ENCODE measurements at places on chromosomes 5 and 9. TPM values are rescaled to one million over a fixed set of nuclear protein-coding genes. Genes with fewer than 3 reads are reported as not detected.
A peak's percentile ranks its signal among the peaks of the same experiment; 100 is the strongest.

The GNAQ gene
- total RNA-seq = 30.4 TPM

The ZNF474 gene
- total RNA-seq = under 0.01 TPM

The SHOC1 gene
- under 0.01 TPM for total RNA-seq

The PCDHGA3 gene
- total RNA-seq = 1.5 TPM

The PTPDC1 gene
- total RNA-seq = 7.6 TPM

The SPATA31C1 gene
- total RNA-seq = not detected

DNA sequence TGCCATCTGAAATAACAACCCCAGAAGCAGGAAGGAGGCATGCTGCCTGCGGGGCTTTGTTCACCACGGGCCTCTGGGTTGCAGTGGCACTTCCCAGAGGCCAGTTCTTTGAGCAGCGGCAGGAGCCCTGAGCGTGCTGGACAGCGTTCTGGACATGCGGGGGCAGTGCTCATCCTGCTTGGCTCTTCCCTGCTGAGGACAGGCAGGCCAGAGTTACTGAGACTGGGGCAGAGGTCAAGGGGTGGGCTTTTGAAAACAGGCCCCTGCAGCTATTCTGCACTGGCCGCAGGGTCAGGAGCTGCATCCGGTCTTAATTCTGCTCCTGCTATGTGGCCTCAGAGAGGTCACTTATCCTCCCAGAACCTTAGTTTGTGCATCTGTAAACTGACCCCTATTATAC, 258.6 kb downstream of the FSTL4 start:
- no peaks in the 10 kb centered on the region for H3K27me3 ChIP-seq
- H3K4me1 ChIP-seq = no peaks in the 10 kb centered on the region
- no peak overlapping the region for H3K4me3 ChIP-seq

- H3K36me3 ChIP-seq = no peaks in the 10 kb centered on the region
- H3K27ac ChIP-seq = no peak overlapping the region
- H3K27me3 ChIP-seq = no peaks in the 10 kb centered on the region
- no peak overlapping the region for H3K4me3 ChIP-seq
- DNase-seq = peak; percentile 86
These were observed 419.3 kb upstream of the ADAMTS16 start for GRCh38 chr5:4720831-4721230.

- H3K27ac ChIP-seq = peak overlapping the region; percentile 65
- peaks cover 5% of the 10 kb centered on the region for H3K4me1 ChIP-seq
- H3K27me3 ChIP-seq = no peaks in the 10 kb centered on the region
These were observed 60.3 kb downstream of the ADAMTS2 start for GRCh38 chr5:179284751-179285631.

- peak; percentile 82 for DNase-seq
- peaks cover 4% of the 10 kb centered on the region for H3K4me1 ChIP-seq
- no peaks in the 10 kb centered on the region for H3K36me3 ChIP-seq
- peak overlapping the region; percentile 0 for H3K27ac ChIP-seq
- H3K4me3 ChIP-seq = no peak overlapping the region
These were observed 601.9 kb downstream of the SEMA5A start for GRCh38 chr5:8944005-8944404.

DNA sequence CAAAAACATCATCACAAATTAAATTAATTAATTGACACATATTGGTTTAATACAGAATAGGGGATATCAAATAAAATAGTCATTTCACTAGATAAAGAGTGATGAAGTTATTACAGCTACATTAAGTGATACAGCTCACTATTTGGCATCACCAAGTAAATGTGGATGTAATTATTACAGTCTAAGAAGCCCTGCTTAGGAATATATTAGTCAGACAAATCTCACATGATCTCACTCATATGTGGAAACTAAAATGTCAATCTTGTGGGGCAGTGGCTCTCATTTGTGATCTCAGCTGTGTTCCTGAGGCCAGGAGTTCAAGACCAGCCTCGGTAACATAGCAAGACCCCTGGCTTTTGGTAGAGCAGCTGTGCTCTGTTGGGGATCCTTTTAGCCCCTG, 233.4 kb upstream of the RGMB start:
- no peaks in the 10 kb centered on the region for H3K4me1 ChIP-seq
- no peaks in the 10 kb centered on the region for H3K36me3 ChIP-seq
- DNase-seq = no peak
- H3K27me3 ChIP-seq = no peaks in the 10 kb centered on the region
- no peak overlapping the region for H3K27ac ChIP-seq

GRCh38 chr5:175772747-175773533, 98.4 kb upstream of the CPLX2 start:
- H3K36me3 ChIP-seq = no peaks in the 10 kb centered on the region
- no peak for DNase-seq
- H3K4me1 ChIP-seq = no peaks in the 10 kb centered on the region
- H3K4me3 ChIP-seq = no peak overlapping the region

DNA sequence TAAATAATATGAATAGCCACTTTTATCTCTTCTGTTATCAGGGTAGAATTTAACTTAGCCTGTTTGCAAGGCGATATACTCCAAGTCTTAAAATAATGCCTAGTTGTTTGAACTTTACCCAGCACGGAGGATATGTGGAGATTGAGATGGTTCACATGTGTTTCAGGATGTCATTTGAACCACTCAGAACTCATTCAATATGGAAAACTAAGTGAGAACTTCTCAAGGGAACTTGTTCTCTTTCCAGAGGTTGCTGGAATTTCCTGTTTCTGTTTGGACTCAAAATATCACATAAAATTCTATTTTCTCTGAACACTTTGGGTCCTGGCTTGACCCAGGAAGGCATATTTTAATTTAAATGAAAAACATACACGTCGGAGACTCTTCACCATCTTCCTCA, 139.1 kb upstream of the MYO10 start:
- H3K4me1 ChIP-seq = no peaks in the 10 kb centered on the region
- DNase-seq = no peak
- H3K4me3 ChIP-seq = no peak overlapping the region
- H3K36me3 ChIP-seq = no peaks in the 10 kb centered on the region

DNA sequence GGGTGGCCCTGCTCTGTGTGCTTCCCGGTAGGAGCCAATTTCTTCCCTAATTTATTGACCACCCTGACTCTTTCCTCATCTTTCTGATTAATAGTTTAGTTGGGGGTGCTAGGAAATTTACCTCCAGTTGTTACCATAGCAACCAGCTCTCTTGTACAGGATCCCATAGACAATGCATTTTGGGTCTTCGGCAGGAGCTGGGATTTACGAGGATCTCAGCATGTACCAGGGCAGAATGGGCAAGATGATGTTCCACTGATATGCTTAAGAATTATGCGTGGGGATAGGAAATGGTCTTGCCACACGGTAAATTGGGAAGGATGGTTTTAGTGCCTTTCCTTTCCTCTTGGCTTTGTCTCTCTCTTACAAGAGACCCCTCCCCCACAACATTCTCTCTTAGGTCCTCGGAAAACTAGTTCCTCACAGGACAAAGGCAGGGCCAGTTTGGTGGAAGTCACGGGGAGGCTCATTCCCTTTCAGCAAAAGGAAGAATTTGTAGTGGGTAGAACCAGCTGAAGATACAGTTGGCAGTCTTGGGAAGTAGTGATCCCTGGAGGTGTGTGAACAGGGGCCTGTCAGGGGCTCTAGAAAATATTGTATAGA, 133.4 kb upstream of the SHB start:
- H3K27ac ChIP-seq = no peak overlapping the region
- H3K4me3 ChIP-seq = no peak overlapping the region
- H3K27me3 ChIP-seq = no peaks in the 10 kb centered on the region
- no peak for DNase-seq
- no peaks in the 10 kb centered on the region for H3K4me1 ChIP-seq

DNA sequence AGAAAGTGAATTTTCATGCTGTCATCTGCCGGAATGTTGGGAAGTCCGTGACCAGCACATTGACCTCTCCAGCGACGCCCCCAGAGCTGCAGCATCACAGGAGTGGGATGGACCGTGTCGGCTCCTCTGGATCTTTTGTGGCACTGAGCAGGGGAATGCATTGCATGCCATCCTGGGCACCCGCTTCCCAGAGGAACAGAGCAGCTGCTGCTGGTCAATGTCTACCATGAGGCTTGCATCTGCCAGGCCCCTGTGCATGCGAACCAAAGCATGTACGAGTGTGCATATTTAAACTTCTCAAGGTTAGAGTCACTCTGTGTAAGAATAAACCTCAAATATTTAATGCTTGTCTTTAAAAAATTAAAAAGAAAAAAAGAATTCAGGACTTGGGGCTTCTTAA, 414.8 kb downstream of the GADD45G start:
- no peak for DNase-seq
- no peak overlapping the region for H3K4me3 ChIP-seq
- H3K36me3 ChIP-seq = no peaks in the 10 kb centered on the region
- H3K27me3 ChIP-seq = no peaks in the 10 kb centered on the region
- H3K4me1 ChIP-seq = no peaks in the 10 kb centered on the region

DNA sequence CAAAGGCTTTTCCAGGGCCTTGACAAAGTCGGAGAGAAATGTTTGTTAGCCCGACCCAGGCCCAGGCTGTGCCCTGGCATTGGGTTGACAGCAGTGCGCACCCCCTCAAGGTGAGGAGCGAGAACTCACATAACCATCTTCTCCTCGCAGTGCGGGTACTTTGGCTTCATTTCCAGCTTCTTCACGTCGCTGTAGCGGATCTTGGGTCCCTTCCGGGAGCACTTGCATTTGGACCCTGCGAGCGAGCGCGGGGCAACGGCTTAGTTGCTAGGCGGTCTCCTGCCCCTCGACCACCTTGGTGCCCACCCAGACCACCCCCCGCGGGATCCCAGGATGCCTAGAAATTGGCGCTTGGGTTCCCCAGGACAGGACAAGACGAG, 496 bp downstream of the CXCL14 start:
- peaks cover 22% of the 10 kb centered on the region for H3K27me3 ChIP-seq
- no peaks in the 10 kb centered on the region for H3K4me1 ChIP-seq
- no peaks in the 10 kb centered on the region for H3K36me3 ChIP-seq
- no peak for DNase-seq

- no peaks in the 10 kb centered on the region for H3K27me3 ChIP-seq
- H3K36me3 ChIP-seq = no peaks in the 10 kb centered on the region
- no peaks in the 10 kb centered on the region for H3K4me1 ChIP-seq
- no peak overlapping the region for H3K27ac ChIP-seq
- DNase-seq = no peak
These were observed 875.4 kb upstream of the WWC1 start for GRCh38 chr5:167415779-167416746.

GRCh38 chr5:150059623-150060022, 26.7 kb downstream of the CSF1R start:
- peaks cover 2% of the 10 kb centered on the region for H3K36me3 ChIP-seq
- no peaks in the 10 kb centered on the region for H3K27me3 ChIP-seq
- H3K4me3 ChIP-seq = no peak overlapping the region
- no peak for DNase-seq

DNA sequence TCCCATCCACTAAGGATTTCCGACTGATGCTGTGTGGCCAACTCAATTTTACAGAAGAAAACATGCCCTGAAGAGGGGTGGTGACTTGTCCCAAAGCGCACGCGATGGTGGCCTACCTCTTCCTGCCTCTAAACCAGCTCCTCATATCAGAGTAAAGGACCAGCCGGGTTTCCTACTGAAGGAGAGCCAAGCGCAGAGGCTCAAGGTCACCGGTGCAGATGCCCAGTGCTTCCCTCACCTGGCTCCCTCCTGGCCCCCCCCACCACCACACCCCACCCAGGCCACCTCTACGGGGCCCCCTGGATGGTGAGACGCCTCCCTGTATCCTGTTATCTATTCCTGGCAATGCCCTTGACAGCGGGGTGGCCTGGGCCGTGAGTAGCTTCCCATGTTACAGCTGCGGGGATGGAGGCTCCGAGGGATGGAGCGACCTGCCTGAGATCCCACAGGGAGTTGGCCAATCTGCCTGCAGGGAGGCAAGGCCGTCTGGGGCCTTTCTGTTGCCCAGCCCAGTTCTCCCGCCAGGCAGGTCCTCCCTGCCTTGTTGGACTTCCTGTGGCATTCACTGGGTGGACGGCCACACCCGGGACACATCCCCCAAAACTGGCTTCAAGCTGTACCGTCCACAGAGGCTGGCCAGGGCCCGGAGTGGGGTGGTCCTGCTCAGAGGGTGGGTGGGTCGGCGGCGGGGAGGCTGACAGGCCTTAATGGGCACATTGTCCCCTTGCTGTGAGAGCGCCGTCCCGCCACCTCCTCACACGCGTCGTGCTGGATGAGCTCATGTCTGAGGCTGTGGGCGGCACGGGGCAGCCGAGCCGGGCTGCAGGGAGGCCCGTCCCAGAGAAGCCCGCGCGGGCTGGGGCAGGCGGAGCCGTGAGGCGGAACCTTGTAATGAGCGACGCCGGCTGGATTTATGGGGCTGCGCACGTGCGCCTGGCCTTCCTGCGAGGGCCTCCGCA, 72.5 kb downstream of the MACROH2A1 start:
- H3K4me3 ChIP-seq = no peak overlapping the region
- no peaks in the 10 kb centered on the region for H3K27me3 ChIP-seq
- no peak overlapping the region for H3K27ac ChIP-seq
- H3K36me3 ChIP-seq = no peaks in the 10 kb centered on the region

DNA sequence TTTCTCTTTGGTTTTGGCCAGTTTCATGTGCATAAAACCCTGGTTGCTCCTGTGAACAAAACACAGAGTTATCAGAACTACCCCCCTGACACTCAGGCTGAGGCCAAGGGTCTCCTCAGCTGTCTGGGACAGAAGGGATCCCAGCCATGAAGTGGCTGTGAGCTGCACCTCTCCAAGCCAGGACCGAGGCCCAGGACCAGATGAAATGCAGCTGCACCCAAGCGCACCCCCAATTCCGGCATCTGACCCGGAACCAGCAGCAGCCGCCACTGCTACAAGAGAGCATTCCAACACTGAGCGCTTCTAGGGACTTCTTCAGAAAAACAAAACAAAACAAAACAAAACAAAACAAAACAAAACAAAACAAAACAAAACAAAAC, 16.0 kb upstream of the SLC25A51 start:
- H3K27ac ChIP-seq = no peak overlapping the region
- DNase-seq = no peak

DNA sequence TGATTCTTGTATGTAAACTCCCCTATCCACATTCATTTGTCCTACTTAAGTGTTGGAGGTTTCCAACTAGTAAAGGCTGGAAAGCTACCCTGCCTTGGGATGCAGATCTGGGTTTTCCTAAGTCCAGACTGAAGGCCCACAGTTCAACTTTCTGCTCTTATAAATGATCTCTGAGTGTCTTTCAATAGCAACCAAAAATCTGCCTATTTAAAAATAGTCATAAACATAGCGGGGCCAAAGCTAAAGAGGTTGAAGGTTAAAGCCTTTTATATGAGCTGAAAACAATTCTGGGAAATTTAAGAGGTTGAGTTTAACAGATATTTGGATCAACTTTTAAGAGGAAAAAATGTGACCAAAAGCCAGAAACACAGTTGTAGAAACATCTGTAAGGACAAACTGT, 87.2 kb downstream of the NTRK2 start:
- peaks cover 7% of the 10 kb centered on the region for H3K4me1 ChIP-seq
- no peaks in the 10 kb centered on the region for H3K36me3 ChIP-seq
- H3K27ac ChIP-seq = no peak overlapping the region
- H3K4me3 ChIP-seq = no peak overlapping the region

- no peaks in the 10 kb centered on the region for H3K27me3 ChIP-seq
- H3K36me3 ChIP-seq = no peaks in the 10 kb centered on the region
- no peak for DNase-seq
- no peak overlapping the region for H3K4me3 ChIP-seq
These were observed 1651.8 kb downstream of the MAT2B start for GRCh38 chr5:165157219-165157618.
